Fibroblast of mammary gland (primary cell): ENCODE measurements at places on chromosomes 2 and 18.

DNA sequence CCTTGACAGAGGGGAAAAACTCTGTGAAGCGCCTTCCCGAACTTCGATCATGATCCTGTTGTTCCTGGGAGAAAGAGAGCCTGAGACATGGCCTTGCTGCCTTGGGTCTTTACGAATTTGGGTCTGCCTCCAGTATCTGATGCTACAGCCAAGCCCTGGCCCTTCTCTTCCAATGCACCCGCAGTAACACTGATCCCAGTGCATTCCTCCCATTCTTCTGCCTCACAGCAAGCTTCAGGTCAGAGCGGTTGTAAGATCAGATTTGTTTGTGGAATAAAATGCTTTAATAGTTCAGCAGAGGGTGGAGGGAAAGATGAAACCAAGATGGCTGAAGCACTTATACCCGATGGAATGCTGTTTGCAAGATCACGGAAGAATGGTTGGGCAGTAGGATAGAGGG, 196.7 kb upstream of the SIX2 start:
- DNase-seq = no peak

DNA sequence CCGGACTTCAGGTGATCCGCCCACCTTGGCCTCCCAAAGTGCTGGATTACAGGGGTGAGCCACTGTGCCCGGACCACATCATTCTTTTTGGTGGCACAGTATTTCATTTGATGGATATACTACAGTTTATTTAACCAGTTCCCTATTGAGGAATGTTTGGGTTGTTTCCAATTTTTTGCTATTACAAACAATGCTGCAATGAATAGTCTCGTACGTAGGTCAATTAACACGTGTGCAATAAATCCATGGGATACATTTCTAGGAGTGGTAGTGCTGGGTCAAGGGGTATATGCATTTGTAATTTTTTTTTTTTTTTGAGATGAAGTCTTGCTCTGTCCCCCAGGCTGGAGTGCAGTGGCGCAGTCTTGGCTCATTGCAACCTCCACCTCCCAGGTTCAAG, 28.4 kb upstream of the XPO1 start:
- DNase-seq = peak; percentile 7

DNA sequence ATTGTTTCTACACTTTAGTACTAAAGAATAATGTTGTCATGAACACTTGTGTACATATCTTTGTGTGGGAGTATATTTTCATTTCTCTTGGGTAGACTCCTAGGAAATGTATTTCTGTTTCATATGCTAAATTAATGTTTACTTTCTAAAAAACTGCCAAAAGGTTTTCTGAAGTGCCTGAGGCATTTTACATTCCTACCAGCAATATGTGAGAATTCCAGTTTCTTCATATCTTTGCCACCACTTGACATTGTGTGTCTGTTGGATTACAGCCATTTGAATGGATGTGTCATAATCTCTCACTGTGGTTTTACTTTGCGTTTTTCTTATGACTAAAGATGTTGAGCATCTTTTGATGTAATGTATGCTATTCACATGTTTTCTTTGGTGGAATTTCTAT, 428.2 kb upstream of the KCNH7 start:
- DNase-seq = peak; percentile 95

DNA sequence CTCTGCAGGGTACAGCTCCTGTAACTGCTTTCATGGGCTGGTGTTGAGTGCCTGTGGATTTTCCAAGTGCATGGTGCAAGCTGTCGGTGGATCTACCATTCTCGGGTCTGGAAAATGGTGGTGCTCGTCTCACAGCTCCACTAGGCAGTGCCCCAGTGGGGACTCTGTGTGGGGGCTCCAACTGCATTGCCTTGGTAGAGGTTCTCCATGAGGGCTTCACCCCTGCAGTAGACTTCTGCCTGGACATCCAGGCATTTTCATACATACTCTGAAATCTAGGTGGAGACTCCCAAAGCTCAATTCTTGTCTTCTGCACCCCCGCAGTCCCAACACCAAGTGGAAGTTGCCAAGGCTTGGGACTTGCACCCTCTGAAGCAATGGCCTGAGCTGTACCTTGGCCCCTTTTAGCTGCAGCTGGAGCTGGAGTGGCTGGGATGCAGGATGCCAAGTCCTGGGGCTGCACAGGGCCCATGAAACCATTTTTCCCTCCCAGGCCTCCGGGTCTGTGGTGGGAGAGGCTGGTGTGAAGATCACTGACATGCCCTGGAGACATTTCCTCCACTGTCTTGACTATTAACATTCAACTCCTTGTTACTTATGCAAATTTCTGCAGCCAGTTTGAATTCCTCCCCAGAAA, 41.6 kb downstream of the EDAR start:
- DNase-seq = no peak

- DNase-seq = no peak
These were observed 110.2 kb downstream of the HAUS1 start for GRCh38 chr18:46214435-46214834.
